ENCODE measurements at places on chromosomes 7 and 10. TPM values are rescaled to one million over a fixed set of nuclear protein-coding genes. Genes with fewer than 3 reads are reported as not detected.

DNA sequence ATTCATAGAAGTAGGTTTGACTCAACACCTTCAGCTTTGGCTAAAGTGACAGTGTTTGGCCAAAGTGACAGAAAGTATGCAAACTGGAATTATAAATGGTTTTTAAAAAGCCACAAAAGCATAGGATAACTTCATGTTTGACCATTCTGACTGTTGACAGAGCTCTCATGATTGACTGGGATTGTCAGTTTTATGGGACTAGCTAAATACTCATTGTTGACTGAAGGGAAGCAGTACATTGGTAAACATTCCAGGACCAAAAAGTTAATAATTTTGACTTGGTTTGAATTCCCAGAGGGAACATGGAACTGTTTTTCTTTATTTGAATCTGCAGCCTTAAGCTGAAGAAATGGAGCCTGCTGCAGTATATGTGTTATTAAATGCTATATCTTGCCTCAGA lies 84.6 kb upstream of the STEAP4 start:
- DNase-seq: no peak

DNA sequence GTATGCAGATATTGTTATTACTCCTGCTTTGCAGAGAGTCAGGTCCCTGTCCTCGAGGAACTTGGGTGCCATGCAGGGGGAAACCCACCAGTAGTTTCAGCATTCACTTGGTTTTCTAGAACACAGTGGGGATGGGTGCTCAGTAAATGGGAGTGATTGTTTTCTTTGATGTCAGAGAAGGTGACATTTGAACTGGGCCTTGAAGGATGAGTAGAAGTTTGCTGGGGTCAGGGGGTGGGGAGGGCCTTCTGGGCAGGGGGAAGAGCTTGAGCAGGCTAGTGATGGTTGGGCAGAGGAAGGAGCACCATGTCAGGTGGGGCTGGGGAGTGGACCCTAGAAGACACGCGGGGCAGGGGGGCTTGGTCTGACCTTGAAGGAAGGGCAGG lies 5.9 kb downstream of the ADAMTS14 start:
- DNase-seq: no peak

DNA sequence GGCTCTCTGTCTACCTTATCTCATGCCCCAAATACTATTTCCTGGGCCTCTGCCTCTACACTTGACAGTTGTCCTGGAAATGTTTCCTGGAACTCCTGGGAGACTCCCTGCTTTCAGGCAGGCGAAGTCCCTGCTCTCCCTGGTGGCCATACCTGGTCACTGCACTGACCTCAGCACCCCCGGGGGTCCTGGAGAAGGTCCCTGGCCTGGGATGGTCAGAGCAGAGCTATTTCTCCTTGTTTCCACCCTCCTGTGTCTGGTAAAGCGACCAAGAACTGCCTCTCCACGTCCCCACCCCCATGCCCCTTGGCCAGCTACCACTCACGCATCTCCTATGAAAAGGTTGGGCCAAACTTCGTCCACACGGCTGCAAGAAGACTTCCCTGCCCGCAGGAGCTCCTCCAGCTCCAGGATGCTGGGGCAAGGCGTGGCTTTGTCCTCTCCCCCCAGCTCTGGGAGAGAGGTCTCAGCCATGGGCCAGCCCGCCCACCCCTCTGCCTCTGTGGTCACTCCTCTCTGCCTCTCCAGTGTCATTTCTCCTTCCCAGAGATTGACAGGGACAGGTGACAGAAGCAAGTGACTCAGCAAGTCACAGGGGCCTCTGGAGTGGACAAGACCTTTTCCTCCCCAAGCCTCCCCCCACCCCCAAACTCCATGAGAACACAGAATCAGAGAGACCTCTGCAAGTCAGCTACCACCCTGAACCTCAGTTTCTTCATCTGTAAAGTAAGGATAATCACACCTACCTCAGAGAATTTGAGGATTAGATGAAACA lies 2.6 kb upstream of the SAMD8 start:
- no peak for DNase-seq

The ATG9B gene
- total RNA-seq: 9.2 TPM

- DNase-seq: no peak
These were observed 48.2 kb downstream of the PLEKHA8 start for GRCh38 chr7:30076411-30076810.

GRCh38 chr7:128395748-128396147 lies 14.0 kb downstream of the IMPDH1 start:
- no peak for DNase-seq

DNA sequence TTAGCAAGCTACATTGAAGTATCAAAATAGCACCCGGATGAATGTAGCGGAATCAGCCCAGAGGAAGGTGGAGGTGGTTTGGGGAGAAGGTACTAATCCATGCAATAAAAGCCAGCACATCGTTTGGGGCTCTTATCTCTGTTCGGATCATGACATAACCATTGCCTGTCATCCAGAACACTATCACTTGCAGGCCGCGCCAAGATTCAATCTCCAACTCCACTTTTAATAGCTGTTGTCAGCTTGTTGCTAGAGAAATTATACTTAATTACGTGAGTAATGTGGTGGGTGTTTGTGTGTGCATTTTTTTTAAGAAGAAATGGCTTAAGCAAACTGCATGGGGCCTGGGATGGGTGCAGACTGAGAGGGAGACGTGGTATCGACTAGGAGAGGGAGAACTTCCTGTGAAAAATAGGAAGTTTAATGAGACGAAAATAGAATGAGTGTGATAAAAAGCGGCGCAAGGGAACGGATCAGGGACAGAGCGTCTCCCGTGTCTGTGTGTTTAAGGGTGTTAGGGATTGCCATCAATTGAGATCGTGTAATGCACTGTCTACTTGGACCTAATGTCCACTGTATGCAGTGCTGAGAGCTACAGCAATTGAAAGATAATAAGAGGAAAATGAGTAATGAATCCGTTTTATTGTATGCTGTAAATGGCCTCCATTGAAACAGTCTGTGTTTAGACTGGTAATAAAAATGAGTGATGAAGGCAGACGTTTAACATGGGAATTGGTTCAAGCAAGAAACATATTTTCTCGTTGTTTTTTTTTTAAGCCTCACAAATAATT lies 27.6 kb upstream of the SFMBT2 start:
- no peak for DNase-seq

The PON1 gene
- not detected for total RNA-seq

GRCh38 chr10:64209561-64209960 lies 688.4 kb downstream of the REEP3 start:
- DNase-seq: no peak

The GDF10 gene
- 0.22 TPM for total RNA-seq

The HMX3 gene
- total RNA-seq: 0.35 TPM

The GIMAP8 gene
- 2.0 TPM for total RNA-seq

DNA sequence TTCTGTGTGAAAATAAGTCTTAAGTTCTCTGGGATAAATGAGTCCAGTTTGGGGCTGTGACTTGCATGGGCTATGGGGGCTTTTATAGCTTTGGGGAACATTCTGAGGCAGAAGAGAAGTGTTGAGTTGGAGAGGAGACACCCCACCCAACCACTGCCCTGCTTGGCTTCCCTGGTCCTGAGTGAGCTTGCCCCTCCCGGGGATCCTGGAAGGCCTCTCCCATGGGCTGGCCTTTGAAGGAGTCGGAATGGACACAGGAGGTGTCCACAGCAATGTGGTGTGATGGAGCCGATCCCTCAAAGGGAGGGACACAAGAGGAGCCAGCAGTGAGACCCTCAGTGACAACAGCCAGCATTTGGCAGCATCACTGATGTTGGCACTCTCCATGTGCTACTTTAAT lies 89.8 kb downstream of the GLRX3 start:
- DNase-seq: no peak

The H2BK1 gene
- total RNA-seq: 1.5 TPM

DNA sequence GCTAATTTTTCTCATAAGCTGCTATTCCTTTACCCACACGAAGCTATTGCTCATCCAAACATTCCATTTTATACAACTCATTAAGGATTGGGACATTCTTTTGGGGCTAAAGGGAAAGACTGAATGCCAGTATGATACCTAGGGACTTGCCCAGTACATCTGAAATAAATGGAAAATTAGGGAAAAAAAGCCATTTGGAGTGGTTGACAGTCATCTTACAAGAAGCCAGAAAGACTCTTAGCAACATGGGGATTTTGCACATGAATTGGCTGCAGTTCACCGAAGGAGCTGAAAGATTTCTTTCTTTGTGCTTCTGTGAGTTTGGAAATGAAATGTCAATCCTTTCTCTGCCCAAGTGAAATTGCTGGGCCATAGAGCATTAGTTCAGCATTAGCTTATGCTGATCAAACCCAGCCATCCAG lies 43.3 kb upstream of the MTURN start:
- no peak for DNase-seq

- DNase-seq: no peak
These were observed 903.3 kb downstream of the CCSER2 start for GRCh38 chr10:85231534-85232270.

GRCh38 chr7:28228396-28228795 lies 47.8 kb upstream of the JAZF1 start:
- DNase-seq: no peak
